ENCODE measurements at places on chromosomes 7 and 10. TPM values are rescaled to one million over a fixed set of nuclear protein-coding genes. Genes with fewer than 3 reads are reported as not detected.

Gene H2BK1
- not detected for total RNA-seq

Gene AKR1B15
- total RNA-seq: not detected

Gene KIF11
- 35.1 TPM for total RNA-seq

Gene CCL24
- not detected for total RNA-seq

Gene TMEM72
- total RNA-seq: not detected

Gene THNSL1
- 2.9 TPM for total RNA-seq

Gene IFIT1
- 44.0 TPM for total RNA-seq

Gene NPTX2
- total RNA-seq: 0.60 TPM

Data from mammary microvascular endothelial cell (primary cell).